ENCODE measurements at places on chromosomes 6 and 20.

DNA sequence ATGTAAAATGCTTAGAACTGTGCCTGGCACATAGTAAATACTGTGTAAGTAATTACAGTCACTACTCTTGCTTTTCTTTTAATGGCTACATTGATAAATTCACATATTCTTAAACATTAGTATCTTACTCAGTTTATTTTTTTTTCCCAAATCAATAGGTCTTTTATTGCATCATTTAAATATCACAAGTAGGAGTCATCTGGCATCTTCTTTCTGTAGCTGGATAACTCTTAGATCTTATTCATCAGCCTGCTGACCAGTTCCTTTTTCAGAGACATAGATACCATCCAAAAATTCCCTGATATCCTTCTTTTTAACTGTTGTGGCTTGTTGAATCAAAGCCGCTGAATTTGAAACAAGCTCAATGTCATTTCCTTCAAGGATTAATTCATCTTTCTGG, 20.0 kb upstream of the PHF3 start:
- DNase-seq: peak; percentile 27

GRCh38 chr6:25066593-25066992, 130.8 kb upstream of the RIPOR2 start:
- peak; percentile 58 for DNase-seq

GRCh38 chr6:3585320-3585935, 128.6 kb upstream of the SLC22A23 start:
- peak; percentile 84 for DNase-seq

- peak; percentile 99 for DNase-seq
Observed at GRCh38 chr6:52284460-52285176, at the start of gene MCM3. Gene MCM3, minus strand, starts transcription at chr6:52284742. Its CDS starts 68 bp downstream, at chr6:52284674.

- DNase-seq: peak; percentile 47
Observed at GRCh38 chr6:41059556-41059955, 6.6 kb downstream of the APOBEC2 start.

All from IMR-90 (cell line).